Fibroblast of villous mesenchyme (primary cell): ENCODE measurements at places on chromosomes 3 and 15. TPM values are rescaled to one million over a fixed set of nuclear protein-coding genes. Genes with fewer than 3 reads are reported as not detected.
A peak's percentile ranks its signal among the peaks of the same experiment; 100 is the strongest.

GRCh38 chr3:4359805-4360502 is 56.8 kb downstream of the SETMAR start:
- peak; percentile 53 for DNase-seq

DNA sequence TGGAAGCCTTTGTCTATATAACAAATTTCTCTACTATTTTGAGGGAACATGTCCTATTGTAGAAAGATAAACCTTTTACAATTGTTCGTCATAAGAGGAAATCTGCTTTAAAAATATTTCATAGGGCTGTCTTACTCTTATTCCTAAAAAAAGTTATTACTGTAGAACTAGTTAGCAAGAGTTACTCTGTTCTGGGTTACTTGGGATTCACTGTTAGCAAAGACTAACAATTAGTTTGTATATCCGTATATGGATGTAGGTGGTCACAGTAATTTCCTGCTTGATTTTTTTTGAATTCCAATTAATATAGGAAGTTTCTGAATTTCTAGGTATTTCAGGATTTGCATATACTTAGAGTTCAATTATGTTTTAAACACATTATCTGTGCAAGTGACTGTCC is 413.5 kb downstream of the RBMS3 start:
- no peak for DNase-seq

DNA sequence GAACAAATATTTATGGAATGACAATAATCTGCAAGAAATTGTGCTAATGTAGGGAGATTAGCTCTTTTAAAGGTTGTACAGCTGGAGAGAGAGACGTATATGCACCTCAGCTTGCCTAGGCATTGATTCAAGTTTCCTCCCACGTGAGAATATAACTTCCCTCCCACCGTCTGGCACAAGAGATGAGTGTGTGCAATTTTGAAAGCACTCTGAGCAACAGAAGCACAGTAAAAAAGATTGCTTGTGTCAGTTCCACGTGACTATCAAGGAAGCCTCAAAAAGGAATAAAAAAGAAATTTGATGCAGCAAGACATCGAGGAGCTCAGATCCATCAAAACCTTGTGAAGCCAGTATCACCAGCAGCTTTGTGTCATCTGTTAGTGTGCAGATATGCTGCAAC is 435.3 kb downstream of the TUSC7 start:
- peak; percentile 23 for DNase-seq

DNA sequence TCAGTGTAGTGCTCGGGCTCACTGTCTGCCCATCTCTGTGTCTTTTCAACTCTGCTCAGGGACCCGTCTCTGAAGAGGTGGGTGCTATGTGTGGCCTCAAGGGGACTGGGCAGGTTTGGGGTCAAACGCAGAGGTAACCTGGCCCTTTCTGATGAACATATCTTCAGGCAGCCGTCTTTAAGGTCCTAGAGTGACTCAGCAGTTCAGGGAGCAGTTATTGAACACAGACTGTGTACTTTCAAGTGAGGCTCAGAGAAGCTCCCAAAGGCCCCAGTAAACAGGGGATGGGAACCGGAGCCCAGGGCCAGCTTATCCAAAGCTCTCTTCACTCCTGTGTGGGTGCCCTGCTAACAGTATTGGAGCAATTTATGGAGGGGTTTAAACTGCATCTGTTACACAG is 73.1 kb downstream of the WDR76 start:
- DNase-seq: no peak

GRCh38 chr3:40713795-40714194 is 189.0 kb downstream of the ZNF621 start:
- DNase-seq: no peak

Gene CALML4
- total RNA-seq: 1.7 and 1.9 TPM in 2 replicates

Gene NANOGP8
- 0.32 TPM in 1 of 2 replicates, not detected in the other for total RNA-seq

Gene CLDN18
- not detected in 2 replicates for total RNA-seq
